ENCODE measurements at places on chromosomes 2 and 18.

GRCh38 chr2:114769991-114770390 is 327.6 kb downstream of the DPP10 start:
- DNase-seq, result no peak

DNA sequence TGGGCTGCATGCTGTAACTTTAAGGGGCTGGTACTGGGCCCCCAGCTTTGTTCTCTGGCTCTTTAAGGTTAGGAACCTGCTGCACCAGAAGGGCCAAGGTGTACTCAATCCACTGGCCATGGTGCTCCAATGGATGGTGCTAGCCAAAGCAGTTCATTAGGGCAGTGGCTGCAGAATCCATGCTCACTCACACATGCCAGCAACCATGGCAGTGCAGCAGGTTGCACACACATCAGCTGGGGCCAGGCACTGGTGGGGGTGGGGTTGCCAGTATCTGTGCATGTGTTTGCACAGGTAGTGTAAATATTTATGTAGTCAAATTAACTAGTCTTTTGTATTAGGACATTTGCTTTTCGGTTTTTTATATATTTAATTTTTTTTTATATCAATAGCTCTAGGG is 228.3 kb upstream of the EPC2 start:
- DNase-seq, result no peak

DNA sequence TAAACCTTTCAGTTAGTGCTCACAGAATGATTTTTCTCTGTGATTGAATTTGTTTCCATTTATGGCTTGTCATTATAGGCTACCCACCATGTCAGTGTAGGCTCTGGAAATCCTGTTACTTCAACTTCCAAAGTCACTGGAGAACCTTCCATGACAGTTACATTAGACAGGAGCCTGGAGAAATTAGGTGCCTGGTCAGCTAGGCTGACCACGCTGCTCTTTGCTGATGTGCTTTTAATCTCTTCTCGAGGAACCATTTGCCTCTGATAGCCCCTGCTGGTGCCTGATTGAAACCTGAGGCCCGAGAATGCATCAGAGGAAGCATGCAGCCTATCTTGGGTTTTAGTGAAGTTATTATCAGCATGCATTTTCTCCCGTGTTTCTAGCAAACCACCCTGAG is 29.6 kb upstream of the TTN start:
- DNase-seq, result no peak

DNA sequence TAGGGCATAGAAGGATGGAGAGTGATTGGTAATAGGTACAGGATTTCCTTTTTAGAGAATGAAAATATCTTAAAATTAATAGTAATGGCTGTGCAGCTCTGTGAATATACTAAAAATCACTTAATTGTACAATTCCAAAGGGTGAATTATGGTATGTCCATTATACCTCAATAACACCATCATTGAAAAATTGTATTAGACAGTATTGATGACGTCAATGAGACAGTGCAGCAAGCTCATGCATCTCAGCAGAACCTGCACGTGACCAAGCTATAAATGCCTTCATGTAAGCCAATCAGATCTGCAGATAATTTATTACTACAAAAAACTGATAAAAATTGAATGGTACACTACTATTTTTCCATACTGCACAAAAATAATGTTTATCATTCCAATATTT is 354.4 kb upstream of the CDH19 start:
- DNase-seq, result no peak

- no peak for DNase-seq
These were observed 54.5 kb upstream of the ROCK2 start for GRCh38 chr2:11398750-11399437.
